Neural progenitor cell (in vitro differentiated cells): ENCODE measurements at places on chromosomes 1 and 21. TPM values are rescaled to one million over a fixed set of nuclear protein-coding genes. Genes with fewer than 3 reads are reported as not detected.
A peak's percentile ranks its signal among the peaks of the same experiment; 100 is the strongest.

DNA sequence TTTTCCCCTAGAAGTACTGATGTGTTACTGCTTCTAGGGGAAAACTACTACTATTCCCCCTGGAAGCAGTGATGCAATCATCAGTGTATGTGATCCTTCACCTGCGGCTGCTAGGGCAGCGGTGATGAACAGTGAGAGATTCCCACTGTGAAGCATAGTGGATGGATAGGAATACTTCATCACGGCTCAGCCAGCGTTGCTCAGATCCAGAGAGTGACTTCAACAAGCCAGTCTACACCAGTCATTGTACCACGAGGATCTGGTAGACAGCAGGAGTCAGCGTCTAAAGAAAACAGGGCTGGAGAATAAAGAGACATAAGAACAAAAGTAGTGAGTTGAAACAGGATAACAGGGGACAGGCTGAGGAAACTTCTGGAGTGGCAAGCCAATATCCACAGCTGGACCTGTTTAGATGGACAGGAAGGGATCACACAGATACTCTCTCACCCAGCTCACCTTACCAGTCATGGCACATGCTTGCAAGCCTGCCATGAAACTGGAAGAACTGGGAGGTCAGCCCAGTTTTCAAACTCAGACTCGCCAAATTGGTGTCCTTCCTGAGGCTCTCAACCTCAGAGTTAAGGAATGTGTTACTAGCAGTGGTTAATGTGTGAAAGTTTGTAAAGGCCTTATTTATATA is 42.4 kb upstream of the LRRC52 start:
- no peak for DNase-seq

DNA sequence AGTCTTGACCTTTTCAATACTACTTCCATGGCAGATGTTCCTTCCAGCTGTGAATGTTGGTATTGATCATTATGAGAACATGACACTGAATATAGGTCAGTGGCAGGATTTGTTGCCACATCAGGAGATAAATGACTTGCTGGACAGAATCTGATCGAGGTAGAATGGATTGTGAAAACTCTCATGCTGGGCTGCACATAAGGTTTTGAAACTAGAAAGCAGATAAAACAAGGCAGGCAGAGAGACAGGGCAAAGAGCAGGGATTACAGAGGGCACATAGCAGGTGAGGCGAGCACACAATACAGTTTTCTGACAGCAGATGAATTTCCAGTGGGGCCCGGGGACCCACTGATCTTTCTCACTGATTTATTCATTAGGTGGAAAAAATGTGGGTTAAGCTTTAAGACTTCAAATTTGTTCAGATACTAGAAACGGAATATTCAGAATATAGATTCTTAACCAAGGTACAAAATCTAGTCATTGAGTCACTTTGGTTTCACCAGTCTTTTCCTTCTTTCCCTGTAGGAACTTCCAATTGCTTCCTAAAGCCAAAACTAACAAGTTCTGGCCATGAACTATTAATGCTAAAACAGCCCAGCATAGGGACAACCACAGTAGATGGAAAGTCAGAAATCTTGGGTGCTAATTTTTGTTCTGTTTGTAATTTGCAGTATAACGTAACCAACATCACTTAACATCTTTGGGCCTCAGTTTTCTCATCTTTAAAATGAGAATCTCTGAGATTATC is 296.0 kb upstream of the PTBP2 start:
- DNase-seq = peak; percentile 1

DNA sequence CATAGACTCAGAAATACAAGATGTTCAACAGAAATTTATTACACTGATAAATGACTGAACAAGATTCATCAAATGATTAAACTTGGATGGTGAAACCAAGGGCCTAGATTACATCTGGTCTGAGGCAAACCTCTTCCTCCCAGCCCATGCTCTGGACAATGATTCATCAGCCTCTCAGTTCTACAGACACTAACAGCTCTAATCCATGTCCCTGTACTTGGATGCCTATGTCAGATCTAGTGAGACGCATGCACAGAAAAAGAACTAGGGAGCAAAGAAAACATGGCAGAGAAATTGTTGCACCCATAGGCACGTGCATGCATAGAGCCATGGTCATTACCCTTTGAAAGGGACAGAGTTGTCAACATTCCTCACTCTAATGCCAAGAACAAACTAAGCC is 250.1 kb downstream of the KCNH1 start:
- DNase-seq = no peak

Gene RCSD1
- 0.06 TPM in 2 replicates for total RNA-seq

Gene POFUT2
- 28.5 and 42.7 TPM in 2 replicates for total RNA-seq

DNA sequence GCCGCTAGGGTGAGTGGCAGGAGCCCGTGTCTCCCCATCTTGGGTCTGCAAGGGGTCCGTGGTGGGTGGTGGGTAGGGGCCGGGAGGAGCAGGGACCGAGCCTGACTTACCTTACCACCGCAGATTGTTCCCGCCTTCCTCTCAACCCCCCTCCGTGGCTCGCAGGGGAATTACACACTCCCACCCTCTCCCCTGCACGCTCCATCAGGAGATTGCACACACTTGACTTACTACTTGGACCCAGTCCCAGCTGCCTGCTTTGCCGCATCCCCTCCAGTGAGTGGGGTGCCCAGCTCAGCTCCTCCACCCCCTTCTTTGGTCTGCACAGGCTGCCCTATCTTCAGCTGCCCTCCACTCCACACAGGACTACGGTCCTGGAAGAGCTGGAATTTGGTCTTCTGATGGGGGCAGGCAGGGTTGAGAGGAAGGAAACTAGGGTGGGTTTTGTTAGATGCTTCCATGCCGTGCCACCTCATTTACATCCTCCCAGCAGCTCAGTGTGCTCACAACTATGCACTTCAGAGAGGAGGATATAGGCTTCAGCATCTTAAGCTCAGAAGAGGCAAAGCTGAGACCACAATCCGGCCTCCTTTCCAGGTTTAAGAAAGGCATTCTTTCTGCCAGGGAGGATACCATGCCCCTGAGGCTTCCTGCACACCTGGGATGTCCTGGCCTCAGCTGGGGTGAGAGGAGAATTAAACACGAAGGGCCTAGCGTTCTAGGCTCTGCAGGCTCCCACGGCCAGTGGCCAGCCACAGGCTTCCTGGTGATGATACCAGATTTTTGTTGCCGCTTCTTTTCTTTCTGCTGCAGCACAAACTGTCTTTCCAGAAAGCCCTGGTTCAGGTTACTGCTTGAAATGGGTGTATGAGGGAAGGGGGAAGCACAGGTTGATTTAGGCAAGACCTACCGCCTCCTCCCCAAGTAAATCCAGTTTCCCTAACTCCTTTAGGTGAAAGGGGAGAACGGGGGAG is 2.3 kb downstream of the KCNC4 start:
- peak; percentile 44 for DNase-seq

Gene OR6N1
- total RNA-seq = not detected in 2 replicates

- DNase-seq = no peak
Observed at GRCh38 chr1:169141356-169141755, 34.9 kb downstream of the ATP1B1 start.

DNA sequence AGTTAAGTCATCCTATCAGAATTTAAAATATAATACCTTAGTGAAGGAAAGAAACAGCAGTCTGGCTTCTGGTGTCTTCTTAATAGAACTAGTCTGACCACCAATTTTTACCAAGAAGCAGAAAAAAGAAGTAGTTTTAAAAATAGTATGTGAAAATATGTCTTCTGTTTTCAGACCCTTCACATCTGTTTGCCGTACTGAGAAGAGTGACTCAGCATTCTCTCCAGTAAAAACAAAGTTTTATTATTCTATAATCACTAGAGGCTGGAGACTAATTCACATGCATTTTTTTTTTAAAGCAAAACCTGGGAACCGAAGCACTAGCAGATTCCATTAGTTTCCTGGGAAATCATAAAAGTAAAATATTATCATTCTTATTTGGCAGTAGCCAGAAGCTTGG is 163.8 kb downstream of the COL24A1 start:
- DNase-seq = no peak

DNA sequence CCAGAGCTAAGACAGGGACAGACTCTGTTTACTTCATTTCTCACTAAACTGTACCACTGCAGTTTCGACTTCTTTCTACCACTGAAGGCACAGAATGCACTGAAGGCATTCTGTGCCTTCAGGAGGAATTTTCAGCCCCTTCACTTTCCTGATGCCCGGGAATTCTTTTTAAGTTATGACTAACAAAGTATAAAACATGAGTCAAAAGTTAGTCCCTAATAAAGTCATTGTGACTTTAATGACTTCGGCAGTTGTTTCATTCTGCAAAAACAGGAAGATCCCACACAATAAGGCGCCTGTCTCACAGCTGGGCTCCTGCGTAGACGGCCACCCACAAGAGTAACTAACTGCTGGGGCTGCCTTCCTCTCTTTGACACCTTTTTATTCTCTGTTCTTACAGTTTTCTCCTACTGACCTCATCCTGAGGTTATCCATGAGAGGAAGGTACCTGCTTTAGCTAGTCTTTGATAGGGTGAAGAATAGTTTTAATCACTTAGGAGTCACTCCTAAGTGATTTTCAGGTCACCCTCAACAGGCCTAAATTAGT is 183.9 kb upstream of the SGIP1 start:
- peak; percentile 35 for DNase-seq

DNA sequence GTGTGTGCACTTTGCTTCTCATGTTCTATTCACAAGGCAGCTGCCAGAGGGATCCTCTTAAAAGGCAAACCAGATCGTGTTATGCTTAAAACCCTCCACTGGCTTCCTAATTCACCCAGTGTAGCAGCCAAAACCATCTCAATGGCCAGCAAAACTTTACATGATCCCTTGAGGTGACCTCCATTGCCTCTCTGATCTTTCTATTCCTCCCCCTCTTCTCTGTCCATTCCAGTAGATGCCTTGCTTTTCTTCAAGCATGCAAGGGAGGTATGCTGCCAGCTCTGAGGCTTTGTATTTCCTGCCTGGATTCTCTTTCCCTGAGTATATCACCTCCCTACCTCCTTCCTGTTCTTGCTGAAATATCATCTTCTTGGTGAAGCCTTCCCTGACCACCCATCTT is 93.2 kb upstream of the KCNK2 start:
- no peak for DNase-seq

DNA sequence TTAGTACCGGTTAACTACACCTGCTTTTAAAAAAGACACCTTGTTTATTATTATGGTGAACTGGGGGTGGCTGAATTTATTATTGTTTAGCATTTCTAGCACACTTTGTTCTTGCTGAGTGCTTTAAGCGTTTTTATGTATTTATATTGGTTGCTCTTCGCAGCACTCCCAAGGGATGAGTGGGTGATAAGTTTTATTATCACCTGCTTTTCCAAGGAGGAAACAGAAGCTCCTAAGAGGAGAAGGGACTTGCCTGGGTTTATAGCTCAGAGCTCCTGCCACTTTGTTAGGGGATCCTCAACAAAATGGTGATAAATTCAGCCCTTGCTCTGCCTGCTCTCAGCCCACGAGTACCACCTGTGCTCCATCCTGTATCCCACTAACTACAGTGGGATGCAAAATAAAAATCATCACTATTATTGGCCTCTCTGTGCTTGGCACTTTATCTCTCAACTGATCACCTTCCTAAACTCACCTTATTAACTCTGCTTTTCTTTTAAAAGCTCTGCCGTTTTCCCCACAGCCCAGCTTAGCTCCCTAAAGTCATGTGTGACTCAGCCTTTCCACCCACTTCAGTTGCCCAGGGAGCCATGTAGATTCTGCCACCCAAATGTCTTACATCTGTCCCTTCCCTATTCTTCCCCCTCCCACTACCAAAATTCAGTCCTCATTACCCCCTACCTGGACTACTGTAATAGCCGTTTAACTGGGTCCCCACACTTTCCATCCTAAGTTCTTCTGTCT is 44.5 kb downstream of the BCL9 start:
- no peak for DNase-seq

DNA sequence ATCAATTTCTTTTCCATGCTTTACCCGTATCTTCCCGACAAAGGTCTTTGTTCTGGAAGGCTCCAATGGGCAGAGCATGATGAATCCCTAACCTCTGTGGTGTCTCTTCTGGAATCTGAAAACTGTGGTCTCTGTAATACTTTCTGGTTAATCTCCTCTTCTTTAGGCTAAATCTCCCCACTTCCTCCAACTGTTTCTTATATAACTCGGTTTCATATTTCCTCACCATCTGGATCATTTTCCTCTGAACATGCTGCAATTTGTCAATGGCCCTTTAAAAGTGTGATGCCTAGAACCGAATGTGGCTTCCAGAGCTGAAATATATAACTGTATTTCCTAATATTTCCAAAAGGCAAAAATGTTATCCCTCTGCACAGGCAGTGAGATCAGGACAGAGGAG is 66.1 kb downstream of the ALG14 start:
- no peak for DNase-seq

DNA sequence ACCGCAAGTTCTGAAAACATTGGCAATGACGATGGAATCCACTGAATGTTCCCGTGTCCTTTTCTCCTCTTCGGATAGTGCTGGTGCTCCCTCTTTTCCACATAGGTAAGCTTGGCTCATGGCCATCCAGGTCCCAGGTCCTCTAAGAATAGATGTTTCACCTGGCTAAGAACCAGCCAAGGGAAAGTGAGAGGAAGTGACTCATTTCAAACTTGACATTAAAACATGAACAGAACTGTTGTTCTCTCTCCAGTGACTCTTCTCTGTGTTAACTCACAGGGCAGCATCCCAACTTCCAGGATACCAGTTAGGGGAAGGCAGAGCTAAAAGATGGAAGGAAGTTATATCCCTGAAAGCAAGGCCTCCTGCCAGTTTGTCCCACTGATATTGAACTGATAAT is 493.8 kb upstream of the CHRM3 start:
- DNase-seq = no peak

Gene CXADR
- total RNA-seq = 183 and 226 TPM in 2 replicates

Gene TCHH
- 0.03 and 0.07 TPM in 2 replicates for total RNA-seq

Gene LRRIQ3
- total RNA-seq = 1.2 and 3.3 TPM in 2 replicates

DNA sequence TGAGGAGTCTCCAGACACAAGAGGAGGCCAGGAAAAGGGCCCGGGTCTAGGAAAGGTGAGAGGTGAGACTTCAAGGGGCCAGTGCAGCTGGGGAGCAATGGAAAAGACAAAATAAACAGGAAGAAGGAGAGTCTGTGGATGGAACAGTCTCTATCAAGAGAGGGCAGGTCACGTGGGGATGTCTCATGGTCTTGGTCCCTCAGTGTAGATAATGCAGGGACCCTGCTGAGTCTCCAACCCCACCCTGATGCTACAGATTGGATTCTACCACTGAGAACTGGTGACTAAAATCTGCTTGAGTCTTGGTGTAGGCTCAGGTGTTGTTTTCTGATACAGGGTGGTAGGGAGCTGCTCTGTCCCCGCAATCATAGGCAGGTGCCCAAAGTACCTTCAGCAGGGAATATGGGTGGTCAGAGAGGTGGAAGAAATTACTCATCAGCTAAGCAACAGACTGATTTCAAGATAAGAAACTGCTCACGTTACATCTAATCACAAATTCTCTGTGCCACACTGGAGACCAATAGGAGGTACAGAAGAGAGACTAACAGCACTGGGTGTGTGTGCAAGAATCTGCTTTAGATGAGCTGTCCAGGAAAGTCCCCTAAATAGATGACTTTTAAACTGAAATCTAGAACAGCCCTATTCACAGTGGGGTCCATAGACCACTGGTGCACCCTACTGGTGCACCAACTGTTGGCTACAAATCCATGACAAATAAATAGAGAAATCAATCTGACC is 101.5 kb upstream of the TLR5 start:
- no peak for DNase-seq

- DNase-seq = no peak
Observed at GRCh38 chr1:233277637-233278606, 17.6 kb downstream of the PCNX2 start.
